ENCODE measurements at places on chromosomes 1 and 21.
A peak's percentile ranks its signal among the peaks of the same experiment; 100 is the strongest.

DNA sequence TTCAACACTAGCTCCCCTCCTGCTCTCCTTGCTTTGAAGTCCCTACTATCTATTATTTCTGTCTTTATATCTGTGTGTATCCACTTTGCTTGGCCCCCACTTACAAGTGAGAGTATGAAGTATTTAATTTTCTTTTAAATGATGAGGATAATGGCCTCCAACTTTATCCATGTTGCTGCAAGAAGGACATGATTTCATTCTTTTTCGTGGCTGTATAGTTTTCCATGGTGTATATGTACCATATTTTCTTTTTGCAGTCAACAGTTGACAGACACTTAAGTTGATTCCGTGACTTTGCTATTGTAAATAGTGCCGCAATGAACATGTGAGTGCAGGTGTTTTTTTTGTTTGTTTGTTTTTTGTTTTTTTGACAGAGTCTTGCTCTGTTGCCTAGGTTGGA is 365.6 kb downstream of the ZP4 start:
- DNase-seq = no peak

- DNase-seq = no peak
Measured at GRCh38 chr1:29121936-29122681, 1.6 kb downstream of the TMEM200B start.

- no peak for DNase-seq
Measured at GRCh38 chr1:78072216-78072615, 26.4 kb downstream of the GIPC2 start.

DNA sequence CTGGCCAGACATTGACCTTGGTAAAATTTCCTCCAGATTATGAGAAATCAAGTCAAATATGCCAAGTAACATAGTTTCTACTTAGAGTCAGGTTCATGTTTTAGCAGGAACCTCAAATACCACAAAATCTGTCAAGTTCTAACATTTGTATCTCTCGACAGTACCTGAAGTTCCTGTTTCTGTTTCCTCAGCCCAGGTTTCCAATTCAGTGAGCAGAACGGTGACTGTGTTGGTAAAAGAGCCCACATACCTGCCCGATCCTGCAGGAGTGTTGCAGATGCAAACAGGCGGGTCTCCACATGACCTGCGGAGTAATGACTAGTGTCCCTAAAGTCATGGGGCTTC is 57.9 kb upstream of the LGALS8 start:
- no peak for DNase-seq

DNA sequence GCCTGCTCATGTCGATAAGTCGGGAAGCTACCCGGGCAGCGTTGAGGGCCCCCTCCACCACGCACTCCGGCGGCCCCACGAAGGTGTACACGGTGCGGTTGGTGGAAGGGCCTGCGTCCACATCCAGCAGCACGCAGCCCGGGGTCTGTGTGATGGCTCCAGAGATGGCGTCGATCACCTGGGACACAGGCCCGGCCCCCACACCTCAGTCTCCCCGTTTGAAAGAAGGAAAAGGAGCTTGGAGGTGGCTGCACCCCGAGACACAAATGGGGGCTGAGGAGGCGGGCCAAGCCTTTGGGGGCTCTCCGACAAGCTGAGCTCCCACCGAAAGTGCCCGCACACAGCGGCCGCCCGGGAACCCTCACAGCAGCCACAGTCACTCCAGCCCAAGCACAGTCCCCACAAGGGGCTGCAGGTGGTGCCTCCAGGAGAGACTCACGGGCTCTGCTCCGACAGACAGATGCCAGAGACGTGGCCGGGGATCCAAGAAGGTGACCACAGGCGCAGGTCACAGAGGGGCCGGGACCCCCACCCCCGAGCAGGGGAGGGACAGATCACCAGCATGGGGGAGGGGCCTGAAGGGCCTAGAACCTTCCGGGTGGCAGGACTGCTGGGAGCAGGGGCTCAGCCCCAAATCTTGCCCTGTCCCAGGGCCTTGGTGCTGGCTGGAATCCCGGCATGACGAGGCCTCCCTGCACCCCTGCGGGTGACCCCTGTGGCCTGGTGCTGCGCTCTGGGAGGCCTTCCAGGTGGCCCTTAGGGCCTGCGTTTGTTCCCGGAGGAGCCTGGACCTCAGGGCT is 1.0 kb downstream of the FTCD start:
- no peak for DNase-seq

GRCh38 chr1:85278853-85279314 is 2.5 kb upstream of the BCL10 start:
- DNase-seq = peak; percentile 80

DNA sequence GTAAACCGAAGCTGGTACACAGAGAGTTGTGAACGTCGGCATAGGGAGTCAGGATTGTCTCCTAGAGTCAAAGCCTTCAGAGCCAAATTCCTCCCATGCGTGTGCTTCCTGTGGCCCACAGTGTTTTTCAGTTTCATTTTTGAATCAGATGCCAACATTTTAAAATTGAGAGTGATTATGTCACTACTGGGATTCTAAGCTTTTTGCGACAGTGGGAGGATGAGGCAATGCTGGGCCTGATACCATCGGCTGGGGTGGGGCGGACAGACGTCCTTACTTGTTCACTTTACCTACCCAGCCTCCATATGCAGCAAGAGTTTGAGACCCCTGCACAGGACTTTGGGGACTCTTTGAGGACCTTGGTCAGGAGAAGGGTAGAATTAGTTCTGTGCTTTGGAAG is 1.3 kb upstream of the KLHDC7A start:
- DNase-seq = no peak

DNA sequence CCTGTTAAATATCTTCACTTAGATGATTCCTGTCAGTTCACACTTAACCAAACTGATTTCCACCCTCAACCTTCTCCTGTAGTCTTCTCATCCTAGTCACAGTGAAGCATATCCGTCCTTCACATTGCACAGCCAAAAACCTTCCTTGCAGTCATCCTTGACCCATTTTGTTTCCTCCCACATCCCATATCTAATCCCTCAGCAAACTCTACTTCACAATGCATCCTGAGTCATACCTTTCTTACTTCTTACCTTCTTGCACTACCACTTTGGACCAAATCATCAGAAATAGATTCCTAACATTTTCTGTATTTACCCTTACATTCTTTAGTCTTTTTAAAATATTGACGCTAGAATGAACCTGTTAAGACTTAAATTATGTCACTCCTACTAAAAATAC is 86.9 kb downstream of the OLFML2B start:
- DNase-seq = no peak

All from fibroblast of skin of left biceps (primary cell).